Tibial nerve (tissue), 4 donors: ENCODE measurements at places on chromosomes 12 and 14.

- DNase-seq, result no peak
Measured at GRCh38 chr12:1662761-1663439, 28.0 kb upstream of the ADIPOR2 start.

- no peak for DNase-seq
Measured at GRCh38 chr12:55658635-55659391, 22.1 kb downstream of the OR10P1 start.

DNA sequence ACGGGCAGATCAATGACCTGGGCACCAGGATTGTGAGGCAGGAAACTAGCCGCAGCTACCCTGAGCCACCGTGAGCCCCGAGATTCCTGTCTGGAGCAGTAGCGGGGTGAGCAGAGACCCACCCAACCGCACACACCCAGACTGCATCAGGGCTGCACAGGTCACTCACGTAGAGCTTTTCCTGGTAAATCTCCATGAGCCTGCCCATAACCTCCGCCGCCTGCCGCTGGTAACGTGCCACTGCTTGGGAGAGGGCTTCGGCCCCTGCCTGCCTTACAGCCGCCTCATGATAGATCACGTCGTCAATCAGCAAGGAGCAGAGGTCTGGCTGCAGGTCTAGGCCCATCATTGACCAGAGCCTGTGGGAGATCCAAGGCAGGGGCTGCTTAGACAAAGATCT lies 38.5 kb upstream of the RAB35 start:
- no peak for DNase-seq

DNA sequence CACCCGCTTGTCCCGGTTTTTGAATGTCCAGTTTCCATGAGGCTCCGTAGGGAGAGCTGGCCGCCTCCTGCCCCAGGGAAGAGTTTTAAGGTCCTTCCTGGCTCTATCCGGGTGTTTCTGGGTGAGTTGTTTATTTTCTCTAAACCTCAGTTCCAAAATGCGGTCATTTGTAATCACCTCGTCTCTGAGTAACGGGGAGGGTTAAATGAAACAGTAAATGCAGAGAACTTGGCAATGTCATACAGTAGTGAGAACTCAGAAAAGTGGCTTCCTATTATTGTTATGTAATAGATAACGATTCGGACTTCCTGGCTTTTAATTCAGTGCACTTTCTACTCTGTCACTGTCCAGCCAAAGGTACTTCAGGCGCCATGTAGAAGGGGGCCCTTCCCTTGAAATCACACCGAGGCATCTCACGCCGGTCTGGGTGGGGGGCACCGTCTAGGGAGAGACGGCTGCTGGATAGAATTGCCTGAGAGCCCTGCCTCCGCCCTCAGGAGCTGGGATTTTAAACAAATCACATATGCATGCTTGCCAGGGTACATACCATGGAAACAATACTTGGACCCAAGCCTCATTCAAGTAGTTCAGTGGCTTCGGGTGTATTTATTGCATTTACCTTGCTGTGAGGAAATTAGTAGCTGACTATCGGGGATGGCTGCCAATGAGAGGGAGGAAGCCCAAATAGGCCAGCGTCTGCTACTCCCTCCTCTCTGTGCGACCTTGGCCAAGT lies 26.4 kb downstream of the NOS1 start:
- DNase-seq, result no peak

DNA sequence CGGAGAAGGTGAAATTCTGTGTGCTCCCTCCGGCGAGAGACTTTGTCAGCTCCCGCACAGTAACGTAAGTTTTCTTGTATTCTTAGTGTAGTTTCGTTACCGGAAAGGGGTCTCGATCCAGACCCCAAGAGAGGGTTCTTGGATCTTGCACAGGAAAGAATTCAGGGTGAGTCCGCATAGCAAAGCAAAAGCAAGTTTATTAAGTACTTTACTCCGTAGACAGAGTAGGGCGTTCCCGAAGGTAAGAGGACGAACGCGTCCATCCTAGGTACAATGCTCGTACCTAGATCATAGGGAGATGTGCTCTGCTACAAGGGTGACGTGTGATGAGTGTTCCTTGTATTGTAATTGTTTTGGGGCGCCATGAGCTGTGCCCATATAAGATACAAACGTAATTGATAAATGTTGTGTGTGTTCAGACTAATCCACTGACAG lies 293 bp downstream of the IFI27L1 start:
- no peak for DNase-seq

- DNase-seq, result no peak
Measured at GRCh38 chr12:86826051-86826450, 569.9 kb upstream of the MGAT4C start.

DNA sequence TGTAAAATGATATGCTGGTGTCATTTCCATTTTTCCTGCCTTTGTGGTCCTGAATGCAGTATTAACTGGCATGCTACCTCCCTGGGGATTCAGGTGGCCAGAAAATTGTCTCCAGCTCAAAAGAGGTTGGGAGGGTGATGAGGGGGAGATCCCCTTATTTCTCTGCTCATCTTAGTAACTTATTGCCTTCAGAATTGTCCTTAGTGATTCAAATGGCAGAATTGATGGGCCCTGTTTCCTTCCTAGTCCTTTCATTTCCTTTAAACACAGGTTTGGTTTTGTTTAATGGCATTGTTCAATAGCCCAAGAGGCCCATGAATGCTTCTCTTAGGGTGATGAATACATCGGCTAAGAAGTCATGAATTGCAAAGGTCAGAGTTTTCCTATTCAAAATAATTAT lies 207.0 kb downstream of the SLC41A2 start:
- no peak for DNase-seq

DNA sequence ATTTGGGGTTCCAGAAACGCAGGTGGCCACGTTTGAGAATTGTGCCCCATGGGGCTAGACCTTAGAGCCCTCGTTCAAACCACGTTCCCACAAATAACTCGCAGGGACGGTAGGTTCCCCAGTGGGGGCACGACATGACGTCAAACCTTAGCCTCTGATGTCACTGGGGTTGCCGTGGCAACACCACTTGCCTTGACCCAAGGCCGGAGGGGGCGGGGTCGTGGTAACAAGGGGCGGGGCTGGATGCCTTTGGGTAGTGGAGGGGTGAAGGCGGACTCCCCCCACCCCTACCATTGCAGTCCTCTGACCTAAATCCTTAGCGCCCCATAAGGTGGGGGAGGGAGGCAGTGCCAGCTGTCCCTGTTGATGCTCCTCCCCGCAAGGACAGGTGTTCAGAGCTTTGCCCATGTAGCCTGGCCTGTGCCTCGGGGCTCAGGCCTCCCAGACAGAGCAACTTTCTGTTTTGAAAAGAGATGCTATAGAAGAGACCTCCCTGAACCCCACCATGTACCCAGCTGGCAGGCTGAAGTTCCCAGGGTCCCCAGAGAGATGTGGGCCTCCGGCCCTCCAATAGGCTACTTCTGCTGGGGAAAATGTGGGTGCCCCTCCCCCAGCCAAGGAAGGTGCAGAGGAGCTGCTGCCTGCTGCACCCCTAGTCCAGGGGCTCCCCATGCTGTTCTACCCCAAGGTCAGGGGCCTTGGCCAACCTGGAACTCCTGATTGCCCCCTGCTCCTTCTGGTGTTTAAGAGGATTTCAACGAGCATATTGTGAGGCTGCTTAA lies 1.9 kb downstream of the FAM222A start:
- DNase-seq, result no peak

DNA sequence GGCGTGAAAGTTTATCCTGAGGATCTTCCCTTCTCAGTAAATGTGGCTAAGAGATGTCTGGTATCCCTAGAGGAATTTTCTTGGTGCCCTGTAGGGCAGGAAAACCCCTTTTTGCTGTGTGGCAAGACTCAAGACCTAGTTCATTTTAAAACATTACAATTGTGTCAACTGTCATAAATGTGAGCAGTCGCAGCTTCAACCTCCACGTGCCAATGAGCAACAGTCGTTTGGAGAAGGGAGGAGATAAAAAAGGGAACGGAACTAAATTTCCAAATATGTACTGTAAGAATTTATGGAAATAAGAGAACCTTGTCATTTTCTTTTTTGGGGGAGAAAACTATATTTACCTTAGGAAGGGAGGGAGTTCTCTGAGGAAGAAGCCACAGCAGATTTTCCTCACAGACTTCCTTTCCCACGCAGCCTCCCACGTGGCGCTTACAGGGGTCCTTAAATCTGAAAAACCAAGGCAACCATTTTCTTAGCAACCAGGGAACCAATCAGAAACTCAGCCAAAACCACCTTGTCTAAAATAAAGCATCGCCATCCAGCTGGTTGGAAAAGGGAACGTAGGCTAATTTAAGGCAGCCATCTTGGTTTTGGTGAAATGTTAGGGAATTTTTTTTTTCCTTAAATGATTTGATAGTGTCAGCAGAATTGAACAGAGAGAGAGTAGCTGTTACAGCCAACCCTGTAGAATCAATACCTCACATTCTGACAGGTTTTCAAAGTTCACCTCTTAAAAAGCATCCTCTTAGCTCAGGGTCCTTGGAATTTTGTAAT lies 99.1 kb downstream of the FIGNL2 start:
- no peak for DNase-seq

GRCh38 chr12:32444895-32445294 lies 45.5 kb downstream of the FGD4 start:
- DNase-seq, result no peak

DNA sequence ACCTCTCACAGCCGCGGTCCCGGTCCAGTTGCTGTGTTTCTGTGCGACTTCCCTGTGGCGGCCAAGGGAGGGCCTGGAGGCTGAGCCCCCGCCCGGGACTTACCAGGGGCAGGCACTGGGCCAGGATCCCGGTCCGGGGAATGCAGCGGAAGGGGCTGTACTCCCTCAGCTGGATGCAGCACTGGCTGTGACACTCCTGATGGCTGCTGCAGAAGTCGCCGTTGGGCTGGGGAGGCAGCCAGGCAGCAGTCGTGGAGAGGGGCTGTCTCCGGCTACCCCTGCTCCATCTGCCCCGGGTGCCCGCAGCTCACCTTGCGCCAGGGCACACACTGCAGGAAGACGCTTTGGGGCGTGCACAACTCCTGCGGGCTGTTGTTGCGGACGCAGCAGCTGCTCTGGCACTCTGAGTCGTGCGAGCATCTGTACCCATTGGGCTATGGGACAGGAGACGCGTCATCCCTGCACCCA lies 6.2 kb downstream of the LRCOL1 start:
- no peak for DNase-seq

DNA sequence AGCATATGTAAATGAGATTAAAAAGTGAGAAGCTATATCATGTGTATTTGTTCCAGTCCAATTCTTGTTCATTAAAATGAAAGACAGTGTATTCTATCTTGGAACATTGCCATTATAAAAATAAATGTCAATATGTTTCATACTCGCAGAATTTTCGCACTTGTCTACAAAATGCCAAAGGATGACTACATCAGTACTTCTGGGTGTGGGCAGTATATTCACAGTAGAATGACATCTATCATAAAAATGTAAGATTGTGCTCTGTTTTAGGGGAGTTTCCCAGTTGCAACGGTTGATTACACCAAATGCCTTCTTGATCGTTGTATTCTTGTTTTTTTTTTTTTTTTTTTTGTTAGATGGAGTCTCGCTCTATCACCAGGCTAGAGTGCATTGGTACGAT lies 292.3 kb upstream of the E2F7 start:
- no peak for DNase-seq

DNA sequence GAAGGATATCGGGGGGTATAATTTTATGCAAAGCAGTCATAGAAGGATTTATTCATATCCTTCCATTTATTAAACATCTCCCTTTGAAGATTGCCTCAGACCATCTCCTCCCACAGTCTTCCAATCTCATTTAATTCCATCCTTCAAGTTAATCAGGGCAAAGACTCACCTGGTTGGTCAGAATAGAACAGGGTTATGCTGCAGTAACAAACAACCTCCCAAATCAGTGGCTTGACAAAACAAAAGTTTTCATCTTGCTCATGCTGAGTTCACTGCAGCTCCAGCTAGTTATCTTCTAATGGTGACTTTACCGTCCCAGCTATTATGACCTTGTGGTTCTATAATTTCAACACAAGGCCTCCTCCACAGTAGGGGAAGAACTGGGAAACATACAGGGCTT lies 48.8 kb upstream of the MTERF2 start:
- no peak for DNase-seq
